ENCODE measurements at places on chromosomes 3 and 15.

DNA sequence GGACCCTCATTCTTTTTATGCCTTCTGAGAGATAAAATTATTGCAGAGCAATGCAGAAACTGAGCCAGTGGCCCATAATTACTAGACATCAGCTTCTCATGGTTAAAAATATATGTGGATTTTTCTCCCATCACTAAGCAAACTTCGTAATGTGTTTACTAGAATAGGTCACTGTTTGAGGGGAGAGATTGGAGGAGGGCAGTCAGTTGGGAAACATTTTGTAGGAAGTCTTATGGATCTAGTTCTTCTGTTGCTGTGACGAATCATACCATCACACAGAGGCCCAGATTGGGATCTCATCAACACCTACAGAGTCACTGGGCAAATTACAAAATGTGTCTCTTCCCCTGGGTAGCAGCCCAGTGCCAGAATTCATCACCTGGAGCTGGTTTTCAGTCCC is 81.4 kb downstream of the PDE8A start:
- DNase-seq: no peak

DNA sequence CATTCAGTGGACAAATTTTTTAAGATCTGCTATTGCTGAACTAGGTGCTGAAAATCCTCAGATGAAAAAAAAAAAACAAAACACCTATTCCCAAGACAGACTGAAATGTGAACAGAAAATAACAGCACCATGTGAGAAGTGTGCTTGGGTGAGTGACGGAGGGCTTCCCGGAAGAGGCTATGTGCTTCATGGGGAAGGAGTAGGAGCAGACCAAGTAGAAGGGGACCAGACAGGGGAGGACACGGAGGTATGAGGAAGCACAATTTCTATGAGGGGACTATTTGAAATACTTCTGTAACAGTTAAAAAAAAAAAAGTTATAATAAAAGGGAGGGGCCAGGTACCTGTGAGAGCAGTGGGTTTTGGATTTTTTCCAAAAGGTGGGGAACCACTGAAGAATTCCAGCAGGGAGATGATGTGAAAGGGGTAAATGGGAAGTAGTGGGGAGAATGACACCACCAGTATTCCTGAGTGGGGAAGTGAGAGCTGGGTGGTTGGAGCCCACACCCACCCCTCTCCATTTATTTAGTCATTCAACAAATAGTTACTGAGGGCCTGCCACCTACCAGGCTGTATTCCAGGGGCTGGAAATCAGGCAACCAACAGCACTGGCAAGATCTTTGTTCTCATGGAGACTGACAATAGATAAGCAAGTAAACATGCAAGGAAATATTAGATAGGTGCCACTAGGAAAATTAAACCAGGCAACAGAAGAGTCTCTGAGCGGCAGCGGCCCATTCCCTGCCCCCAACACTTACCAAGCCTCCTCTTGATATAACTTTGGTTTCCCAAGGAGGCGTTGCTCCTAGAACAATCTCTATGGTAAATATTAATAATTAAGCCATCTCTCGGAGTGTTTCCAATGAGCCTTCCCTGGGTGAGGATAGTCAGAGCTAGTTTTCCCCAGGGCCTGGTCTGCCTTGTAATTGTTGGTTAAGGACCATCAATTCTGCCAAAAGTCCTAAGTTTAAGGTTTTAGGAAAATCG is 3.8 kb upstream of the USP3 start:
- no peak for DNase-seq

DNA sequence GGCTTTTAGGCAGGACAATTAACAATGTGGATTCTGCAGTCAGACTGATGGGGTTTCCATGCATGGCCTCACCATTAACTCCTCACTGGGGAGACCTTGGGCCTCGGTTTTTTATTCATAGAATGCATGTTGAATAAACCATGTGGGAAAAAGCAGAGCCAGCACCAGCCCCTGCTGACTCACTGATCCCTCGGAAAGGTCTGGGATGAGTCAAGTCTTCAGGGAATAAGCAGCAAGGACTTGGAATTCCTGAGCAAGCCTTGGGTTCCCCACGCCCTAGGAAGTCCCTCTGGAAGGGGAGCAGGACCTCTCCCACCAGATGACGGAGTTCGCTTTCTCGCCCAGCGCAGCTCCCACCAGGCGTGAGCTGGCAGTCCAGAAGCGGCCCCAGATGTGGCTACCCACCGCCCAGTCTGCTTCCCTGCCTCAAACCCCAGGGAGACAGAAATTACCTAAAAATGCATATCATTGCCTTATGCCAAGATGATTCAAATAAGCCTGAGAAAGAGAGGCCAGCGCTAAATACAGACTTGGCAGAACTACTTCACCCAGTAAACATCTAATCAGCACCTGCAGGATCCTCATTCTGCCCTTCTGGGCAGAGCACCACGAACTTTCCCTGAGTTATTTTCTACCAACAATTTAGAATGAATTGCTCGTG is 45.4 kb downstream of the BTD start:
- DNase-seq: no peak

- no peak for DNase-seq
These were observed 1.1 kb upstream of the SPATA12 start for GRCh38 chr3:57059411-57059810.

- no peak for DNase-seq
These were observed 4.4 kb upstream of the CLEC3B start for GRCh38 chr3:45021524-45022297.

DNA sequence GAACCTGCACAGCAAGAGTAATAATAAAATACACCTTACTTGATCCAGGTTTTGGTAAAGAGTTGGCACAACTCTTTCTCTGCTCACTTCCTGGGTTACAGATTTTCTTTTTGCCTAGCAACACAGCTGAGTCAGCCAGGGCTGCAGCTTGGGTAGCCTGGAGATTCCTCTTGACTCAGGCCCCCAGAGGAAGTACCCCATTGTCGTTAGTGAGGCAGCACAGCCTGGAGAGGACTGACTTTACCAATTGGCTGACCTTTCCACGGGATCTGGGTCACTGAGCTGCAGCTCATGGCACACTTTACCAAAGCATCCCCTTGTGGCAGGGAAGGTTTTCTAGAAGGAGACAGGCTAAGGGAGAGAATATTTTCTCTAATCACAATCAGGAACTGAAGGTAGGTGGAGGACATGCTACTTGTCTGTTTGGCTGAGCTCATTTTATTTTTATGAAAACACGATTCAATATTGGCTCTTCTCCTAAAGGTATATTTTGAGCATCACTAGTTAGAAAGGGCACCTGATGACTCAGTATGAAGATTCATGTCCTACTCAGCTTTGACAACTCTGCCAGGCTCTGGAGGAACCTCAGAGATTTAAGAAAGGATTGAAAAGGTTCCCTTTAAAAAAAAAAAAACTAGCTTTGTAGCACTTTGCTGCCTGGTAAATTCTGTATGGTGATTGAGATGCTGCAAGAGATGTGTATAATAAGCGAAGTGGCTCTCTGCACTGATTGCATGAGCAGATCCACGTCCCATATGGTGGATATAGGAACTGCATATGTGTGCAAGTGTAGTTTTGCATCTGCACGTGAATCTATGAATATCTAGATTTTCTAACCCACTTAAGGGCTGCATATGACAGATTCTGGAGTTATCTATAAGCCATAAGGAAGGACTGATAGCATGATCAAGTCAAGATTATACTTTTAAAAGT is 124.8 kb downstream of the CHDH start:
- DNase-seq: no peak

GRCh38 chr3:12854565-12854964 is 13.2 kb upstream of the RPL32 start:
- no peak for DNase-seq

DNA sequence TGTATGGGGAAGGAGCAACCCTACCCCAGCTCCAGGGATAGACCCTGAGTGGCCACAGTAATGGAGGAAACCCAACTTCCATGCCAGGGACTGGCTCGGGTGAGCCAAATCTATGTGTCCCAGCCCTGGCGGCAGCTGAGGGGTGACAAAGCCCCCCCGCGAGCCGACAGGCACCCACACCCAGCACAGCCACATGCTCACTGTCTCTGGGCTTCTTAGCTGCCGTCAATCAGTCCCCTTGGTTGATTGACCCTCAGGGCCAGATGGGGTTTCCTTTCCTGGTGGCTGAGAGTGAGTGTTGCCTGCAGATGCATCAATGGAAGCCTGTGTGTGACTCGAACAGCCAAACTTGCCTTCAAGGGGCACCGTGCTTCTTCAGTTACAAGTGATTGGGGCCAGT is 2.1 kb upstream of the OCA2 start:
- DNase-seq: no peak

DNA sequence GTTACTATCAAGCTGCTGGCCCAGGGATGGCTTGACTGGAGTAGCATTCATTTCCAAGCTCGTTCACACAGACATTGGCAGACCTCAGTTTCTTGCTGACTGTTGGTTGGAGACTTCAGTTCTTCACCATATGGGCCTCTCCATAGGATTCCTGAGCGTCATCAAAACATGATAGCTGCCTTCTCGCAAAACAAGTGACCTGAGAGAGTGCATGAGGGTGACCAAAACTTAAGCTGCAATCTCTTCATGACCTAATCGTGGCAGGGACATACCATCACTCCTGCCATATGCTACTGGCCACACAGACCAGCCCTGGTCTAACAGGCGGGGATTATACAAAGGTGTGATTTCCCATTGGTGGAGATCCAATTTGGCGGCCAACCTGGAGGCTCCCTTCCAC is 46.0 kb upstream of the C3orf22 start:
- DNase-seq: no peak

DNA sequence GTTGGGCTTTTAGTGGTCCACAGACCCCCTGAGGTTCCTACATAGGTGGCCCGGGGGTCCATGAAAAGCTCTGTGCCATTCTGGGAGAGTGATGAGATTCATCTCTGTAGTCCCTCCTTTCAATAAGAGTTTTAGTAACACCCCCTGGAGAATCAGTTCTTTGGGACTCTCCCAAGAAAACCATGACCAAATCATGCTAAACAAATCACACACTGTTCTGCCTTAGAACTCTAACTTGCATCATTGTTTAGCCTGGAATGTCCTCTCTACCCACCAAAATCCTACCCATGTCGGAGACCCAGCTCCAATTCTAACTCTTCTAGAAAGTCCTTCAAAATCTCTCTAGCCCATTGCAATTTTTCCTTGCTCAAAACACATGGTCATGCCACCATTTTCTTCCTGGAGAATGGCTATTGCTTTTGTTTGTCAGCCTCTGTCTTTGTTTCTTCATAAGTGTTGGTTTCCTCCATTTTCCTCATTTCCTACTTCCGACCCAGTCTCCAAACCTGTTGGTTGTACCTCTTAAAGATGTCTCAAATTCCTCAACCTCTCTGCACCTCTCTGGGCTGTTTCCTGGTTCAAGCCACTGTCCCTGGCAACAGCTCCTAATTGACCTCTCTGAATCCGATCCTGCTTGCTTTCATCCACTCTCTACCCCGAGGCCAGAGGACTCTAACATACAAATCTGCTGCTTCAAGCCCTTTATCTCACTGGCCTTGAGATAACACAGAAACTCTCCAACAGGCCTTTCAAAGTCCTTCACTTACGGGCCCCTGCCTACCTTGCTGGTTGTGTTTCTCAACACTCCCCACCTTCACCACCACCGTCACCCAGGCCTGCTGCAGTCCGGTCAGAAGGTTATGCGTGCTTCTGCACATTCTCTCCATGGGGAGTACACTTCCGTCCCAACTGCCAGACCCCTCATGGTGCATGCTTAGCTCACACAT is 23.7 kb downstream of the CYP19A1 start:
- DNase-seq: no peak

GRCh38 chr15:77497110-77497737 is 76.5 kb downstream of the HMG20A start:
- DNase-seq: no peak

DNA sequence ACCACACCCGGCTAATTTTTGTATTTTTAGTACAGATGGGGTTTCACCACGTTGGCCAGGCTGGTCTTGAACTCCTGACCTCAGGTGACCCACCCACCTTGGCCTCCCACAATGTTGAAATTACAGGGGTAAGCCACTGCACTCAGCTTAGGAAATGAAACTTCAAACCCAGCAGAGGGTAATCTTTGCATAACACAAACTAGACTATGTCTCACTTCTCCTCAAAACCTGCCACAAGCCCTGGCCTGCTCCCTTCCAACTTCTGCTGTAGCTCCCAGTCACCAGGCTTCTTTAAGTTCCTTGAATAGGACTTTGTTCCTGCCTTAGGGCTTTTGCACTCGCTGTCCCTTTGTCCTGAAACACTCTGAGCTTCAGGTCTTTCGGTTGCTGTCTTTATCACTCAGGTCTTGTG is 39.2 kb upstream of the SEMA4B start:
- no peak for DNase-seq

DNA sequence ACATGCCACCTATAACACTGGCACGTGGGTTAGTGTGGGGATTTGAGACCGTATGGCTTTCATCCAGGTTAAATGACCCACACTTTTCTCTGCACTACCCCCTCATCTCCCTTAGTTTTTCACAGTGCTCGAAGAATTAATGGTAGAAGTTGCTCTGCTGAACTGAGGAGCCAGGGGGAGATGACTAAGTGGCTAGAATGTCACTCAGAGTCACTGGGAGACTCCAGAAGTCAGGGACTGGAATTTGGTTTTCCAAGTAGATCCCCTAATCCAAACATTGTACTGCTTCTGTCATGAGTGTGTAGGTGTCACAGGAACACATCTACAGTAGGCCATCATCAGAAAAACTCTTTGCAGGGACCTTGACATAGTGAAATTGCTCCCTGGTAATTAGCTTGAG is 181.0 kb upstream of the RASGRP1 start:
- DNase-seq: no peak

- peak; percentile 23 for DNase-seq
These were observed 68.6 kb downstream of the ST6GAL1 start for GRCh38 chr3:186998937-186999368.

- peak; percentile 68 for DNase-seq
These were observed 42.9 kb downstream of the PCSK6 start for GRCh38 chr15:101446518-101447167.

GRCh38 chr3:29261119-29261518 is 19.8 kb upstream of the RBMS3 start:
- no peak for DNase-seq

DNA sequence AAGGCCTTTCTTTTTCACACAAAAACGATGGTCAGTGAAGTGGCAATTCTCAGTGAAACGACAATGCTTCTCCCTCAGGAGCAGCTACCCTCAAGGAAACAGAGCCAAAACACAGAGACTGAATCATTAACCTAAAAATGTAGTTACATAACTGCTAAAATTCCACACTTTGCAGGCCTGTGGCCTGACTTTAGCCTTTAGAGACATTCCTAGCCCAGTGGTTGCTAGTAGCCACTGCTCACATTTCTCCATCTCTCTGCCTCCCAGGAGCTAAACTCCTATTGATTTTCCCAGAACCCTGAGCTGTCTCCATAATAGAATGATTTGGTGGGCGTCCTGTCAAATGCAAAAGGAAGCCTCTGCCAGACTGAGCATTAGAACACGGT is 630.1 kb upstream of the KCNMB2 start:
- no peak for DNase-seq

DNA sequence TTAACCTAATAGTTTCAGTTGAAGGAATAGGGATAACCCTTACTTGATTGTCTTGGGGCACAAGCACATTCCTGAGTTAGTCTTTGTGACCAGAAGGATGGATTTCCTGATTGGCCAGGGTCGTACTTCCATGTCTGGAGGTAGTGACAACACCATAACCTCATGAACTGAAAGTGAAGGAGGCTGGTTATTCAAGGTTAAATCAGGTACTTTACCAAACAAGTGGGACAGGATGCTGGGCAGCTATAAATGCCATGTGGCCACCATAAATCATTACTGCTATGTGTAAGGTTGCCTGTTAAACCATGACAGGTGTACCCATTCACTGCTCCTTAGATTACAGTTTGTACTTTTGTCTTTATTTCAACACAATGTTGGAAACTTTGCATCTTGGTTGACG is 128.3 kb upstream of the SAMMSON start:
- DNase-seq: no peak

All from Kasumi-1 (cell line).